Vagina (tissue), 2 donors: ENCODE measurements at places on chromosomes 2 and 18. TPM values are rescaled to one million over a fixed set of nuclear protein-coding genes. Genes with fewer than 3 reads are reported as not detected.
A peak's percentile ranks its signal among the peaks of the same experiment; 100 is the strongest.

DNA sequence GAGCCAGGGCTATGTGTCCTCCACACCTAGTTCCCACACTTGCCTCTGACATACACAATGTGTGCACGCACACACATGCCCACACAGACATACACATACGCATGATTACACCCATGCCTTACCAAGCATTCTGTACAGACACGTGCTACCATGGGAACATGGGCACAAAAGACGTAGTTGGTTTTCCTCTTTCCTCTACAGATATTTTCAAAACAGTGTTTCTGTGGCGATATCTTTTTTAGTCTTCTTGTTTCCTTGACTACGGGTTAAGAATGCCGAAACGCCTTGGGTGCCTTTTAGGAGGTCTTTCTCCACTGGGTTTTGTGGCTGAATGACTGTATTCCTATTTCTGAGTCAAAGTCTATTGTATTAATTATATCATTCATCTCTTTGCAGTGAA is 75.5 kb upstream of the SPTBN1 start:
- DNase-seq = no peak

GRCh38 chr2:226213717-226214116 is 585.9 kb downstream of the IRS1 start:
- no peak for DNase-seq

The SH2D6 gene
- not detected for total RNA-seq

The SERPINB4 gene
- total RNA-seq = 77.3 TPM

GRCh38 chr2:225041851-225042799 is at the start of gene DOCK10:
TSS of gene DOCK10 (minus strand) at chr2:225042468. CDS start at chr2:225042374, 94 bp downstream.
- DNase-seq = no peak

DNA sequence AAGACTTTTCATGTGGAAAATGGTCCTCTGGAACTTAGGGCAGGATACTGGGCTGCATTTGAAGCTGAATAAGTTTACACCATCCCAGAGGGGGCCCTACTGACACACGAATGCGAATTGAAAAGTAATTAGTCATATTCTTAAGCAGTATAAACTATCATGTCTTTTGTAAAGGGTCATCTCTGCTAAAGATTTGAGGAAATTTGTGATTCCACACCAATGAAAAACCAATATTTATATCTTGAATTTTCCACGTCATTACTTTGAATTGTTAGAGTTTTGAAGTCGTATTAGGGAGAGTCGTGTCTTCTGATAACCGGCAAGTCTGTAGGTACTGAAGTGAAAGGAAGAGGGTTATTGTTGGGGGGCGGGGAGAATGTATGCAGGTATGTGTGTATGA is 4.1 kb upstream of the OTX1 start:
- DNase-seq = no peak

GRCh38 chr2:150136401-150136800 is 351.1 kb downstream of the RND3 start:
- no peak for DNase-seq

- no peak for DNase-seq
These were observed 1.9 kb downstream of the CNGA3 start for GRCh38 chr2:98348066-98348561.

GRCh38 chr2:235044501-235045271 is 92.9 kb downstream of the SH3BP4 start:
- no peak for DNase-seq

The C2orf66 gene
- not detected for total RNA-seq

GRCh38 chr2:241620419-241620769 is 16.6 kb downstream of the THAP4 start:
- no peak for DNase-seq

The SEMA4F gene
- 8.3 TPM for total RNA-seq

The SAG gene
- total RNA-seq = not detected

DNA sequence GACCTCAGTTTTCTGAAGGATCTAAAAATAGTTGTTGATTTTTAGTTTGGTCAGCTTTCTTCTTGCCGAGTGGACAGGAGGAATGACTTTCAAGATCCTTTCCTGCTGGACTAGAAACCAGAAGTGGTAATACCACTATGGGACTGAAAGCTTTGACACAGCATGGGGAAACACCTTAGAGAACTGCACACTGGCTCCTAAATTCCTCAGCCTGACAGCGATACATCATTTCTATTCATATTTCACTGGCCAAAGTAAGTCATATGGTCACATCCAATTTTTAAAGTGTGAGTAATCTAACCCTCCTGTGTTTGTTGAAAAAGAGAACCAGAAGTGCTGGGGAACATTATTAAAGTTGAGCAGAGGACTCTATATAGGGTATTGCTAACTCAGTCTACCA is 244.7 kb upstream of the MMADHC start:
- DNase-seq = no peak

DNA sequence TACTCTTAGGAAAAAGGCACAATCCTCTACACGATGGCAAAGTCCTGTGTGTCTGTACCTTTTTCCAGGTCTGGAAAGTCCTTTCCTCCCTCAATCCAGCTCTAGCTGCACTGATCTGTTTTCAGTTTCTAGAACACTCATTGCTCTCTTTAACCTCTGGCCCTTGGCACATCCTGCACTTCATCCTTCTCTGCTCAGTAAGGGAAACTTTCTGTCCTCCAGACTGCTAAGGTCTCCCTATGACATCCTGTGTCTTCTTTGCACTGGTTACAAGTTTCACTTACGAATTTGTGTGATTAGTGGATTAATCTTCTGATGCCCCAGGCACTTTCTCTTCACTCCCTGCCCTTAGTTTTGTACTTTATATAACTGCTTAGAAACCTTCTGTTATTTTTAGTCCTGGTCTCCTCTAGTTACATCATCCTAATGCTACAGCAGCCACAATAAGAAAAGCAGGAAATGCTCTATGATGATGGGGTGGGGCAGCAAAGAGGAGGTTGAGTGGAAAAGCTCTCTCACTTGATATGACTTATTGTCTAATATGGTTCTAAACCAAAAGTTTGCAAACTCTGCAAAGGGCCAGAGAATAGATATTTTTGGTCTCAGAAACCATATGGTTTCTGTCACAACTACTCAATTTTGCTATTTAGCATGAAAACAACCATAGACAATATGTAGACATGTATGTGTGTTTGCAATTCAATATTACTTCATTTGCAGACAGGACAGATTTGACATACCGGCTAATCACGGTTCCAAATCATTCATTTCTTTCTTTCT is 568.2 kb downstream of the THSD7B start:
- DNase-seq = no peak

GRCh38 chr18:31512203-31512764 is 14.3 kb downstream of the DSG2 start:
- DNase-seq = no peak

- no peak for DNase-seq
These were observed 101.0 kb downstream of the ALPK2 start for GRCh38 chr18:58527952-58528287.

The KCNE4 gene
- 4.9 TPM for total RNA-seq

DNA sequence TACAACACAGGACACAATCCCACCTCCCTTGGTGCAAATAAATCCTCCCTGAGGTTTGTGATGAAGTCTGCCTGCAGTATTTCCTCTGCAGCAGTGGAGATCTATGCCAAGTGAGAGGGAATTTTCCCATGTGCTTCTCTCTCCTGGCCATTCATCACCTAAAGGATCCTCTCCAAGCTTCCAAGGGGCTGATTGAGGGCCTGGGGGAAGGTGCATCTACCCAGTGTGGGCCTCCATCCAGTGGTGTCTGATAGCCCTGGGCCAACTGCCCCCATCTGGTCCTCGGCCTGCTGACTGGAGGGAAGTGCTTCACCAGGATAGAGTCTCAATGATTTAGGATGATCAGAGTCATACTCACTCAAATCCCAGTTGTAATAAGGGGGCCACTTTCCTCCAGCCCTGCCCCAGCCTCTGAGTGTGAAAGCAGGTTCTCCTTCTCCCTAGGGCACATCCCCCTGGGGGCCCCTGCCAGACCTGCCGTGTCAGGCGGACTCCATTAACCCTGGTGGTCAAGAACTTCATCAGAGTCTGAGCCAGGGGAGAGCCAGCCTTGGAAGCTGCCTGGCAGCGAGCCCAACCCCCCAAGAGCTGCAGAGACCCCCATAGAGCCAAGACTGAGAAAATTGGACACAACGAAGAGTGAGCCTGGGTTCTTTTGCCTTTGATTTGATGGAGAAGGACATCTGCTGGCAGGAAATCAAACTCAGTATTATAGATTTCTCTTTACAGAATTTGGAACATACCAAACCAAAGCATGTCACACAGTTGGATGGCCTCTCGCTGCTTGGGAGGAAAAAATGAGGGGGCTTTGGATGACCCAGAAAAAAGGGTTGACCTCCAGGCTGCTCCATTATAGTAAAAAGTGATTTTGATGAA is 509.6 kb downstream of the CMPK2 start:
- no peak for DNase-seq

DNA sequence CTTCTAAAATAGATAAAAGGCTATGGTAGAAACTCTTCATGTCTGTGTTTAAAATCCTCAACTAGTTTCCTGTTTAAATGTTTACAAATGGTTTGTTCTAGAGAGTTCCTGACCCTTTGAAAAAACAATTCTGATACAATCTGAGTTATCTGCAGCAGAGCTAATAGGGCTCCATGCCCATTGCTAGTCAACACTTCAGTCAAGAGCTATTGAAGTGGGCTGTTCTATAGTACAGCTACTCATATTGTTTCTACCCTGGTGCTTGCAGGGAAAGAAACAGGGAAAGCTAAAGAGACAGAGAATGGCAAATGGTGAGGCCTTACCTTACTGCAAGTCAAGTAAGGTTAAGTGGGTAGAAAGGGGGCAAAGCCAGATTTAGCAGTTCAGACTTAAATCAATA is 112.3 kb upstream of the CAVIN2 start:
- no peak for DNase-seq

The BCL2L11 gene
- 90.1 TPM for total RNA-seq

DNA sequence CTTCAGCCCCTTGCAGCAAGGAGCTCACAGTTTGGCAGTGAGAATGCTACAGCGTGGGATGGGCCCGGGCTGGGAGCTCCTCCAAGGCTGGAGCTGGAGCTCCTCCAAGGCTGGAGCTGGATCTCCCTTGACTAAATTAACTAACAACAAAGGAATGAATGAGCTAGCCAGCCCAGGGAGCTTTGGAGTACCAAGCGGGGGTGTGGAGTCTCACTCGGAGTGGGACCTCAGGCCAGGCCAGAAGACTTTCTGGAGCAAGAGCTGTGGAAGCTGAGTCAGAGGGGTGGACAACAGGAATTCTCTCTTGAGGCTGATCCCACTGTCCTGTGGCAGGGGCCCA is 244.7 kb upstream of the HS6ST1 start:
- DNase-seq = peak; percentile 96

The PSD4 gene
- 39.0 TPM for total RNA-seq

The DHRS9 gene
- not detected for total RNA-seq

The TEX44 gene
- total RNA-seq = not detected

DNA sequence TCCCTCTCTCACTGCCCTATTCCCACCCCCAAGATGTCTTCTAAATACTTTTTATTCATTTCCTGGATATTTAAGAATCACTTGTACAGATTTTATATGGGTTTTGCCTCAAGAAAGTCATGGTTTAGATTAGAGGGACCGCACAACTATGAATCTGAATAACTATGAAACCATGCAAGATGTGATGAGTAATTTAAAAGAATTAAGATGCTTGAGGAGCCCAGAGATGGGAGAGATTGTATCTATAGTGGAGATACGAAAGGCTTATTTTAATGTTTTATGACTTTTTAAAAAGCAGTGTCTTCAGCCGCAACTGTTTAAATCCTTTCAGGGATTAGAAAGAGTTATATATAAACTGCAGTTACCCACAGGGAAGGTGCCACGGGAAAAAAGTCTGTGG is 324.1 kb downstream of the LPIN1 start:
- DNase-seq = no peak

The DSC1 gene
- total RNA-seq = 0.49 TPM

The PLCD4 gene
- 12.0 TPM for total RNA-seq

DNA sequence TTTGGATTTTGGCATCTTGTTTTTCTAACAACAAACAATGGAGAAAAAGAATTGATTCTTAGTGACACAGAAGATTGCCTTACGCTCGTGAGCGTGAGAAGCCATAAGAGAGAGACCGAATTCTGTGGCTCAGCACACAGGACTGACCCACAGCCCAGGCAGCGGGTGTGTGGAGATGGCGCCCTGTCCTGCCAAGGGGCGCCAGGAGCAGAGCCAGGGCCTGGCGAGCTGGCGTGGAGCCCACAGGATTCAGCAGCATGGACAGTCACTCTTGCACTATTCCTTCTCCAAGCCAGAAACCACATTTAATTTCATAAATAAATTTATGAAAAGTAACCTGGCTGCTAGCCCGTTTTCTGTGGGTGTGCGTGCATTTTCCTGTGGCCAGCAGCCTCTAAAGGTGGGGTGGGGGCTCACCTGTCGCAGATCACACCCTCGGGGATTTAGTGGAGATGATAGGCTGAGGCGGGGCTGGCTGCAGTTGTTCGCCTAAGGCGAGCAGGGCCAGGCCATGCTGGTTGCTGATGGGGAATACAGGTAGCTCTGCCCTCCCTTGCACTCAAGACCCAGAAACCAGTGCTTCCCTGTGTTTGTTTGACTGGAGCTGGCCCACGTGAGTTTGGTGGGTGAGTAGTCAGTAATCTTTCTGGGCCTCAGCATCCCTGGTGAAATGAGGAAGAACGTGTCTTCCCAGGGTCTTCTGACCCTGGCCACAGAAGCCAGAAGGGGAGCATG is 46.2 kb downstream of the FAM168B start:
- no peak for DNase-seq

DNA sequence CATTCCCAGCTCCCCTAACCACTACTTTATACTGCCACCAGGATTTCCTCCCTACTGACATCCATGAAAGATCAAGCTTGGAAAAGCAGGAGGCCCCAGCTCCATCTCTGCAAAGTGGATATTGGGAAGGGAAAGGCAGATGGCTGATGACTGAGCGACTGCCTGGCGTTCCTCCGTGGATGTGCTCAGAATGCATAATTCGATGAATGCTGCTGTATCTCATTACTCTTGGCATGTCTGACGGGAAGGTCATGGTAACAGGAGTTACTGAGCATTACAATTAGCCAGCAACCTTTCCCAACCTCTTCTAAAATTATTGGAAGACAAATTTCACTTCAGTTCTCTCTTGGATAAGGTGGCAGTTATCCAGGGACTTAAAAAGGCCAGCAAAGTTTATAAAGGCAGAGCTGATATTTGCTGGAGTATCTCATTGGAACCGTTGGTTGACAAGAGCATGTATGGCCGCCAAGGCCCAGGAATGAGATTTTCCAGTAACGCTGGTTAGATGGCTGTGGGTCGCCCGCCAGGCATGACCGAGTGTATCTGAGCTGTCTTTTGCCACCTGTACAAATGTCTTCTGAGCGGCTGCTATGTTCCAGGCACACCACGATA is 34.5 kb downstream of the KCNE4 start:
- no peak for DNase-seq

GRCh38 chr2:96539215-96539920 is 2.8 kb downstream of the ARID5A start:
- DNase-seq = no peak

GRCh38 chr2:65108780-65109179 is 21.1 kb downstream of the RAB1A start:
- DNase-seq = no peak

The TCF7L1 gene
- 8.3 TPM for total RNA-seq

DNA sequence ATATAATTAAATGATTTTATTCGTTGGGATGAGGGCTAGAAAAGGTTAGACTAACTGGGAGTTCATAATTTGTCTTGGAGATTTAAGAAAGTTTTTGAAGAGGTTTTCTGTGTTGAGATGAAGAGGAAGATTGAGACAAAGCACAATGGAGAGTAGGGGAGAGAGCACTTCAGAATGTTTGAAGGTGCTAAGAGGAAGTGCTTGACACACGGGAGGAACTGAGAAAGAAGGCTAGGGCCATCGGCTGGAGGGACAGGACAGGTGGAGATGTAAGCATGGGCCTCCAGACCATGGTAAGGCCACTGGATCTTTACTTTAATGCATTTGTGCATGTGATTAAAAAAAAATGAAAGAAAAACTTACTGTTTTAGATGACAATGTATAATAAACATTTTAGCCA is 31.5 kb downstream of the GREB1L start:
- no peak for DNase-seq

GRCh38 chr18:74590671-74591070 is 7.0 kb upstream of the ZNF407 start:
- DNase-seq = no peak
